ENCODE measurements at places on chromosomes 2 and 18.

DNA sequence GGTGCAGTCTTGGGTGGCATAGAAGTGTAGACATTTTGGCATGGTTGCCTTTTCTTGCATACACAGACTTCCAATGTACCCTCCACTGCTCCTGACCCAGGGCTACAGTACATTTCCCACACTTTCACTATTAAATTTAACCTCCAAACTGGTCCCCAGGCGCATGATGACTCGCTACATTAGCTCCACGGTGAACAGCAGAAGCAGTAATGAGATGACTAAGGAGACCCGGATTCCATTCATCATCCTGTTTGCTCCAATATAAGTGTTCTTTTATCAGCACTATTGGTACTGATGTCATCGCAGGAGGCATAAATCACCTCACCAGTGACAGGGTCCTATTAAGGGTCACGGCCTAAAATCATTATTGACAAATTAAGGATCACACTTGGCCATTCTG lies 316.5 kb downstream of the EN1 start:
- DNase-seq = no peak

- DNase-seq = no peak
These were observed 54.5 kb downstream of the USP37 start for GRCh38 chr2:218513676-218514075.

- no peak for DNase-seq
These were observed 425.8 kb upstream of the KCNH7 start for GRCh38 chr2:163264341-163264740.

- DNase-seq = no peak
These were observed 1.2 kb upstream of the ERFE start for GRCh38 chr2:238157506-238158017.

- peak; percentile 48 for DNase-seq
These were observed 4.2 kb upstream of the POU3F3 start for GRCh38 chr2:104849618-104850141.

DNA sequence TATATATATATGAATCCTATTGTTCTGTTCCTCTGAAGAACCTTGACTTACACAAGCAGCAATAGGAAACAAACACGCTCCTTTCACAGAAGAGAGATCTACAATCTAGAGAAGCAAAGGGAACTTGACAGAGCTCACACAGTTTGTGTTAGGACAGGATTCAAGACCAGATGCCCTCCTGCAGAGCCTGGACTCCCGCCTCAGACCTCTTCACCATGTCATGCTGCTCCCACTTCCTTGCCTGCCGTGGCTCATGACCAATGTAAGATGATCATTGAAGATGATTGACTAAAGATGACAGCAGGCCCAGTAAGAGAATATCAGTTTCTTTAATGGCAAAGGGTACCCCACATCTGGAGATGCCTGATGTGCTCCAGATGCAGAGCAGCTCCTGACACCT lies 111.2 kb upstream of the AGAP1 start:
- no peak for DNase-seq

DNA sequence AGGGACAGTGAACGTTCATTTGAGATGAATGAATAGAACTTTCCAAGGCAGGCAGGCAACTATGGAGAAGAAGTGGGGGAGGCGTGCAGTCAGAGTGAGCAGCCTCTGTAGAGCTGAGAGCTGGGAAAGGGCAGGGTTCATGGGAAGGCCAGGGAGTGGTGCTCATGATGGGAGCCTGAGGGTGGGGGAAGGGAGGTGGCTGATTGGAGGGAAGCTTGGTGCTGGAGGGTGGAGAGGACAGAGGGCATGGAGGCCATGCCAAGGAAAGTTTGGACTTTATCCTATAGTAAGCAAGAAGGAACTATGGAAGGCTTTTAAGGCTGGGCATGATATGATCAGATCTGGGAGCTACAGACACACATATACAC lies 47.6 kb upstream of the LGALSL start:
- no peak for DNase-seq

GRCh38 chr2:238634701-238635357 lies 208.1 kb downstream of the ASB1 start:
- no peak for DNase-seq

DNA sequence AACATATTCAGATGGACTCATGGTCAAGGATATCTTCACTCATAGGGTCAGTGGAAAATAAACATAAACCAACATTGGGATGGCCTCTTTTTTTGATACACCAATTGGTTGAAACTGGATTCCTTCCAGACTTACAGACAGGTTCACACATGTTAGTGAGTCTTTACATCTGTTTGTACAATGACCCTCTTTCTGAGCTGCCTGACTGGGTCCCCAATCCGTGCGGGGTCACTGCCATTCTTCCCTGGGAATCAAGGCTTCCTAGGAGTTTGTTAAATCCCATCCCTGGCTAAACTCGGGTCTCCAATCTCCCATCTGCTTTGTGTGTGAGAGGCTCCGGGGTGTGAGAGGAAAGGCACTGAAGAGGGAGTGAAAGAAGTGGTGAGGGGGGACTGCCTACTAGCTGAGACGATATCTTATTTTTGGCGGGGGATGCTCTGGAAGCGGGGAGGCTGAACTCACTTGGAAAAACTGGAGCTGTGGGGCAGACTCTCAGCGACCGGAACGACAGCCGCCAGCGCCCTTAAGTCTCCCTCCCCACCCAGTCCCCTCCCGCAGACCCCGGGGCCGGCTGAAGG lies 487 bp downstream of the STARD6 start:
- DNase-seq = no peak

GRCh38 chr2:178105566-178105965 lies 6.7 kb upstream of the RBM45 start:
- no peak for DNase-seq

DNA sequence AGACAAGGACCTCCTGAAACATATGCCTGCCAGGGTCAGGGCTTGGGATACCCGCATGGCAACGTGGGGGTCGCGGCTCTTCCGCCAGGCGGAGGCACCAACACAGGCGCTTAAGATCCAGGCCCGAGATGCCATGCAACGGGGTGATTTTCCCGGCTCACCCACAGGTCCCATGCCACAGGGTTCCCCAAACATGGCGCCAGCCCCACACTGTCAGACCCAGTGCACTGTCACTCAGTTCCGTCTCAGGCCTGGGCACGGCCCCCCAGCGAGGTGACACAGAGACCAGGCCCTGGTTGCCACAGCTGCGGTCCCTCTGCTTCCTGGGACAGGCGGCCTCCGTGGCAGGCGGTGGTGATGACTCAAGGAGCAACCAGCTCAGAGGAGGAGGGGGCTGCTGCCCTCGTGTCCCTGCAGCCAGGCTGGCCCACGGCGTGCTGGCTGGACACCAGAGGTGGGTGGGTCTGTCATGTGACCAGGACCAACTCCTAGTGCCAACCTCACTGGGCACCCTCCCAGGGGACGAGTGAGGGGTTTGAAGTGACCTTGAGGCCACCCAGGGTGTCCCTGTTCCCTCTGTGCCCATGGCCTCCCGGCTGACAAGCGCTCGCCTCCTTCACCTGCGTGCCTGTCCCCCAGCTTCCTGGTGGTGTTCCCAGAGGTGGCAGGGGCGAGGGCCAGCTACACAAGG lies 4.9 kb downstream of the PDCD1 start:
- no peak for DNase-seq

GRCh38 chr2:145000376-145000775 lies 480.5 kb upstream of the ZEB2 start:
- DNase-seq = no peak

DNA sequence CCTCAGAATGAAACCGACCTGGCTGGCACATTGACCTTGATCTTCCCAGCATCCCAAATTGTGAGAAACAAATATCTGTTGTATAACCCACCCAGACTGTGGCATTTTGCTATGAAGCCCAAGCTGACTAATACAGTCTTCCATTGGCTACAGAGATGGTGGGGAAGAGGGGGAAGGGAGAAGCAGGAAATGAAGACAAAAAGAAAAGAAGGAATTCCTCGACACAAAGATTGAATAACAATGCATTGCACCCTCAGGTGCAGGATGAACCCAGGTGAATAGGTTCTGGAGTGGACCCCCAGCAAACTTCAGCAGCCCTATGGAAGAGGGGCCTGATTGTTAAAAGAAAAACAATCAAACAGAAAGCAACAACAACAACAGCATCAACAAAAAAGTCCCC lies 270.7 kb downstream of the FSIP2 start:
- no peak for DNase-seq

Measured in GDM1 (cell line).